Fibroblast of lung (primary cell): ENCODE measurements at places on chromosomes 5 and 9. TPM values are rescaled to one million over a fixed set of nuclear protein-coding genes. Genes with fewer than 3 reads are reported as not detected.

MARVELD2 gene
- 1.3 and 2.5 TPM in 2 replicates for total RNA-seq

PDZD2 gene
- under 0.01 and 0.33 TPM in 2 replicates for total RNA-seq

XRCC4 gene
- total RNA-seq = 6.7 and 7.6 TPM in 2 replicates

CFAP77 gene
- total RNA-seq = 0.26 TPM in 1 of 2 replicates, not detected in the other

SPINK7 gene
- not detected in 2 replicates for total RNA-seq

ADAMTS12 gene
- 6.4 and 10.7 TPM in 2 replicates for total RNA-seq

ADAMTSL1 gene
- 11.6 and 27.9 TPM in 2 replicates for total RNA-seq

CATSPER3 gene
- total RNA-seq = under 0.01 and 0.17 TPM in 2 replicates

ACTBL2 gene
- under 0.01 TPM in 1 of 2 replicates, not detected in the other for total RNA-seq

SPINK4 gene
- total RNA-seq = not detected in 2 replicates

PDE6A gene
- total RNA-seq = under 0.01 TPM in 2 replicates

SMIM15 gene
- total RNA-seq = 42.4 and 64.6 TPM in 2 replicates

ANKRD34B gene
- total RNA-seq = not detected in 2 replicates

PHF24 gene
- total RNA-seq = under 0.01 and 0.17 TPM in 2 replicates

GTF2H2 gene
- 13.1 and 20.8 TPM in 2 replicates for total RNA-seq

S100Z gene
- total RNA-seq = not detected in 2 replicates

SOHLH1 gene
- not detected in 2 replicates for total RNA-seq

ZNF367 gene
- total RNA-seq = 0.26 and 0.66 TPM in 2 replicates

TAF11L6 gene
- not detected in 2 replicates for total RNA-seq

HMCN2 gene
- under 0.01 TPM in 2 replicates for total RNA-seq

- DNase-seq = no peak
Measured at GRCh38 chr5:78509884-78510769, 138.4 kb downstream of the LHFPL2 start.

DNA sequence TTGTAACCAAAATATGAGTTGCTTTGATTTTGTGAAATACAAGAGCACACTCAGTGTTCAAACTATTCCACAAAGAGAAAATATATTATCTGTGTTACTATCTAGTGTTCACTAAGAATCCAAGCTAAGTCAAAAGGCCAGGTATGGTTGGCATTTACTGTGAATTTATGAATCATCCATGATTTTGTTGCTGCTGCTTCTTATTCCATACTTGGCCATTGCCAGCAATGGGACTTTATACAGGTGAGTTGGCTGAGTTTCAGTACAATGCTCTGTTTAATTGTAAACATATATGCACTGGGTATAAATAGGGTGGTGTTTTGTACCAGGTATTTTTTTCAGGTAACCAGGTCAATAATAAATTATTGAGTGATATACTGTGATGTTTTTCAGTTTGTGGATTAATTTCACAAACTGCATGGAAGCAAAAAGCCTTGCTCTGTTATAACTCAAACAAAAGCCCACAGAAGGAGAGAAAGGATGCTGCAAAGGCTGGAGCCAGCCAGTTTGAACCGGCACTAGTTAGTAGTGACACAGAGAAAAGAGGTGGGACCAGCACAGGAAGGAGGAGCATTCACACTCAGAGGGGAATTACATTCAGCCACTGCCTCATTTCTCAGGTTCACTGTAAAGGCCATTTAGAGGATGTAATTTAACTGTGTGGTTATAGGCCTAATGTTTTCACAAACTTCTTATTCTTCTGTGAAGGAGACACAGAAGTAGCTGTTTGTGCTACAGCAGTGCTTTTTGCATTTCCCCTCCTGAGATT, 381.8 kb downstream of the ADGRV1 start:
- peak; percentile 42 for DNase-seq

GRCh38 chr5:132667761-132668705, 5.8 kb upstream of the IL4 start:
- no peak for DNase-seq

DNA sequence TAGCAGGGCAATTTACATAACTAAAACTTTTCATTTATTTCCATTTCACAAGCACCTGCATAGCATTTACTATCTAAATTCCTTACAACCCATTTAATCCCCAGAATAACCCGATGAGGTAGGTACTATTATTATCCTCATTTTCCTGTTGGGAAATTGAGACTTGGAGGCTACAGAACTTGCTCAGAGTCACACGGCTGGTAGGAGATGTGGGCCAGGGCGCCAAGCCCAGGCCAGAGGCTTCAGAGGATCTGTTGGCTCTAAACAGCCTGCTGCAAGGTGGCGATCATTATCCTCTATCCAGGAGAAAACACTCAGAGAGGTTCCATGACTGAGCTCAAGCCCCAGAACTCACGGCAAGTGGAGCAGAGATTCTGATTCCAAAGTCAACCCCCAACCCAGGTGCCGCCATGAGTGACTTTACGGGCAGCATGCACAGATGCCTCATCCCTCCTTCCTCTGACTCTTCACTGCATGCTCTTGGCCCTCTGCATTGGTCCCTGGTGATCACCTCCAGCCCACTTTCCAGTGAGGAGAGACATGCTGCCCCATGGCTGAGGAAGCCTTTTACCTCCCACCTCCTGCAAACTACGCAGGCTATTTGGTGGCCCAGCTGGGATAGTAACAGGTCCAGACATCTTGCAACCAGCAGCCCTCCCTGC, 168.4 kb upstream of the FSTL4 start:
- DNase-seq = no peak

GRCh38 chr5:56420323-56420722, 187.2 kb upstream of the ANKRD55 start:
- no peak for DNase-seq

- no peak for DNase-seq
Measured at GRCh38 chr5:137071526-137071925, 427.6 kb downstream of the SPOCK1 start.

GRCh38 chr5:102731693-102732092, 23.4 kb upstream of the PAM start:
- DNase-seq = no peak

DNA sequence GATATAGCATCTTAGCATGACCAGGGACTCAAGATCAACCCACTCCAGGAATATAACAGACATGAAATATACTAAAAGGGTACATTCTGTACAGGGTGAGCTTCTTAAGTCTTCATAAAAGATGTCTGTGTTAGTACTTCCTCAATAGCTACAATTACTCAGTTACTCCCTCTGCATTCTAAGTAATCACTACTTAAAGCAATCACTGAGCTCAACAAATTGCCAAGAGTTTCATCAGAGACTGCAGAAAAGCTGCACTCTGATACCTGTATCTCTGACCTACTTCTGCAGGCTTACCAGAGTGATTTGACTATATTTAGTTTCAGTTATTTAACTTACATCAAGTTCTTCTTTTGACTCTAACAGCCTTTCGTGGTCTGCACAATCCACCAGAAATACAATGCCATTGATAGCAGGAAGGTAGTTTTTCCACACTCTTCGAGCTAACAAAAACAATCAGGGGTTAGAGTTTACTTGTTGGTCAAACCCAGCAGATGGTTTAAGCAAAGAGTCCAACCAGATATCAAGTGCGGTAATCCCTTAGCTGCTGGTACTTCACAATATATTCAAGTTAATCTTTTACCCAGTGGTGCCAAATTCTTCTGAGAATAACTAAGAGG, 23.3 kb downstream of the SAR1B start:
- no peak for DNase-seq

- DNase-seq = no peak
Measured at GRCh38 chr5:137248527-137248926, 250.6 kb downstream of the SPOCK1 start.

DNA sequence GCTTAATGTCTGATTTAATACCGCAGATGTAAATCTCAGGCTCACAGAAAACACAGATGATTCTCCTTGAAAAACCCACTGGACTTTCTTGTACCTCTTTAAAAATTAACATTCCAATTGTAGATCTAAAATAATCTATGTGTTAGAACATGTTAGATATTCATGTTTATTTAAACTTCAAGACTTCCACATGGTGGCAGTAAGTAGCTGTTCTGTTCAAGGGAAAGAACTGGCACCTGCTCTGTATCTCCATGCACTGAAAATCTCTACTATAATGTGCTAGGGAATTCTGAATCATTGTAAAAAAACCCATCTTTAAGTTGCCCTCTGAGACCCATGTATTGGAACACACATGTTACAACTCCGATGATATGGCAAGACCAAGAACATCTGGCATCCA, 366.9 kb downstream of the DMRTA1 start:
- peak; percentile 29 for DNase-seq

DNA sequence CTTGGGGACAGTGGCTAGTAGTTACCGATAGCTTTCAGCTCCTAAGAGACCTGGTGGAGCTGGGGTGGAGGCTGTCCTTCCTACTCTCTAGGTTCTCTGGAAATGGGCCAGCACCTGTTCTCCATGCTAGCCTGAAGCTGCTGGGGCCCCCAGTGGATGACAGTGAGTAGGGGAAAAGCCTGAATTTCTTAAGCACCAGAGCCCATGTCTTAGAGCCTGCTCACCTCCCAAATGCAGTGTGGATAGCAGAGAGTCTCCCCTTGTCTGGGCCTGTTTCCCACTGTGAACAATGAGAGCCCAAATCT, 105.8 kb downstream of the DAB2IP start:
- no peak for DNase-seq

DNA sequence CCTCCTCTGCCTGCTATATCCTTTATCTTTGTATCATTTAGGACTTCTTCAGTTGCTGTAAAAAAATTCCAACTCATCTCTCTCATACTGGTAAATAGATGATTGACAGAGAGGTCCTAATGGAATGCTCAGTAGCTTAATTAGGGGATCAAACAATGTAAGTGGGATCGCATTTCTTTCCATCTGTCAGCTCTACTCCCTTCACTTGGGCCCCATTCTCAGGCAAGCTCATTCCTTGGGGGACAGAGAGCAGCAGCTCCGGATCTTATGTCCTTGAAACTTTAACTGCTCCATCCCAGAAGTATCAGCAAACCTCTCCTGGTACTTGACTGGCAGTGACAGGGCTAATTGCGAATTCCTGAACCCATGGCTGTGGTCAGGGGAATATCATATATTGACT, 146.7 kb downstream of the YTHDC2 start:
- no peak for DNase-seq

- DNase-seq = peak; percentile 100
Measured at GRCh38 chr9:12813960-12814876, 39.4 kb downstream of the LURAP1L start.

GRCh38 chr5:82636591-82636990, 358.4 kb upstream of the RPS23 start:
- DNase-seq = no peak

- DNase-seq = peak; percentile 85
Measured at GRCh38 chr9:87662808-87663528, 63.0 kb upstream of the CTSL start.

- no peak for DNase-seq
Measured at GRCh38 chr5:61612431-61612830, 280.4 kb downstream of the ZSWIM6 start.

- no peak for DNase-seq
Measured at GRCh38 chr5:32471784-32472183, 27.2 kb upstream of the ZFR start.

- no peak for DNase-seq
Measured at GRCh38 chr5:110439296-110439695, 287.2 kb downstream of the TMEM232 start.

DNA sequence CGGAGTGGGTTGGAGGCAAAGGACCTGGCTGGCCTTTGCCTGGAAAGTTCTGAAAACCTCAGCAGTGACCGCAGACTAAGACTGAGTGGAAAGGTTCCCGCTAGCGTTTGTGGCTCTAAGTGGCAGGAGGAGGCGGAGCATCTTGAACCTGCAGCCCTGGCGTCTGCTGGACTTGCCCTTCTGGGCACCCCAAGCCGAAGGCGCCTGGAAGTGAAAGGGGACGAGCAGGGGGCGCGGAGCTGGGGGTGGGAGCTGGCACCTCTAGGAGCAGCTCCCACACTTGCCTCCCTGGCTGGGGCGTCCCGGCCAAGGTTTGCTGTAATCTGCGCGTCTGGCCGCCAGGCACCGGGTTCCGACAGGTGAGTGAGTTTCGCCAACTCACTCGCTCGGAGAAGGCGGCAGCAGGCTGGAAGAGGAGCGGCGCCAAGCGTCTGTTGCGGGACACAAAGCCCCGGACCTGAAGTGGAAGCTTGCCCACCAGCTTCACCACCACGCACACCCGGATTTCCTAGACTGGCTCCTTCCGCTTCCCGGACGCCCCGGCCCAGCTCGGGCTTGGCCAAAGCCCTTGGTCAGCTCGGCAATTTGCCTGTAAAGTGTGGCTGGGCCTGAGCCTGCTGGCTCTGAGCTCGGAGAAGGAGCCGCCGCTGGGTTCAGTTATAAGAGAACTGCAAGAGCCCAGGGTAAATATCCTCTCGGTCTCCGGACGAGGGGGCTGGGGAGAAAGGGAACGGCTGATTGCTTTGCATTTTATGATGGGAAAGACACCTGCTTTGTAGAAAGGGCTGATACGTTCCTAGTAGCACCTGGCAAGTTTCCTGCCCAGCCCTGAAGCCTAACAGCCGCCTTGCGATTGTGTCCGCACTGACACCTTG, at the start of gene GNA14:
Gene GNA14 (minus strand): TSS at position 89 of the 875 bp plus-strand sequence. CDS start 529 bp downstream, outside the sequence.
- DNase-seq = peak; percentile 22

- peak; percentile 22 for DNase-seq
Measured at GRCh38 chr9:98168941-98169488, 23.4 kb downstream of the CORO2A start.

DNA sequence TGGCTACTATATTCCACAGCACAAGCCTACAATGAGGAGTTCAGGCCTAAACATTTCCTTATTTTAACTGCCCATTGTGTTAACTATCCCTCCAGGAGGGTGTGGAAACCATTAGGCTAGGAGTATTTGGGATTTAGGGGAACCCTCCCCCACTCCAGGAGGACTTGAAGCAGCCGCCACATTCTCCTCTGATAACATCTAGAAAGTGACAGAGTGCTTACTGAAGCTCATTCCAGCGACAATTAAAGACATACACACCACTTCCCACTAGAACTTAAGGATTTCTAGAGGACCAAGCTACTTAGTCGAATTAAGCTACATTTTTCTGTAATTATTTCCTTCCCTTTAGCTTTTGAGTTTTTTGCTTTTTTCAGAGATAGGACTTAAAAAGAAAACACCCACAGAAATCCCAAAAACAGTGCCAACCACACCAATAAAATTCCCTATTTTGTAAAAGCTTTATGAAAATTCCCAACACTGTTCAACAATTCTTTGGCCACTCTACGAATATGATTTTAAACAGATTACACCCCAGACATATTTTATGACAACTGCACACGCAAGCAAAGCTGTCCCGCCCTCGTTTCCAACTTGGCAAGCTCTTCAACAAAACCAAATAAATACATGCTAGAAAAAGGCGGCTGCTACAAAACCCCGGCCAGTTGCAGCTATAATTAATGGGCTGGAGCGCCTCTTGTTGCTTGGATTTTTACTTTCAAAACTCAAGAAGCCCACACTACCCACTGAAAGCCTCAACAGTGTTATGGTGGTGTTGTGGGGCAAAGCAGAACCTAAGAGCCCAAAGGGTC, 4.5 kb downstream of the ROR2 start:
- DNase-seq = peak; percentile 95

GRCh38 chr5:36389245-36389644, 87.5 kb upstream of the RANBP3L start:
- DNase-seq = peak; percentile 44

DNA sequence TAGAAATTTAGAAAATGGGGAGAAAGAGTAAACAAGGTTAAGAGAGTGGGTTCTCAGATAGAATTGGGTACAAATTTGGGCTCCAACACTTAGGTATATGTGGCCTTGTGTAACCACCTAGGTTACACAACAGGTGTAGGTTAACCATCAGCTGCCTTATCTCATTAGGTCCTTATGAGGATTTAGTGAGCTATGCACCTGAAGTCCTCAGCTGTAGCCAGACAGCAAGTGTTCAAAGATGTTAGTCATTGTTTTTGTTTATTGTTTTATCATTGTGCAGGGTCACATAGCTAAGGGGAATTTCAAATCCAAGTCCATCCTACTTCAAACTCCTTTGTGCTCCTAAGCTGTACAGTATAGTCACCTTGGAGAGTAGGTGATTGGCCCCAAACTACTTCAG, 970 bp upstream of the TRIM32 start:
- no peak for DNase-seq
